NCI-H526 (cell line): ENCODE measurements at places on chromosomes 6 and 20.

- DNase-seq = no peak
These were observed 26.0 kb downstream of the KLHL31 start for GRCh38 chr6:53639520-53639919.

- DNase-seq = no peak
These were observed 42.5 kb downstream of the DUSP22 start for GRCh38 chr6:334536-335510.

DNA sequence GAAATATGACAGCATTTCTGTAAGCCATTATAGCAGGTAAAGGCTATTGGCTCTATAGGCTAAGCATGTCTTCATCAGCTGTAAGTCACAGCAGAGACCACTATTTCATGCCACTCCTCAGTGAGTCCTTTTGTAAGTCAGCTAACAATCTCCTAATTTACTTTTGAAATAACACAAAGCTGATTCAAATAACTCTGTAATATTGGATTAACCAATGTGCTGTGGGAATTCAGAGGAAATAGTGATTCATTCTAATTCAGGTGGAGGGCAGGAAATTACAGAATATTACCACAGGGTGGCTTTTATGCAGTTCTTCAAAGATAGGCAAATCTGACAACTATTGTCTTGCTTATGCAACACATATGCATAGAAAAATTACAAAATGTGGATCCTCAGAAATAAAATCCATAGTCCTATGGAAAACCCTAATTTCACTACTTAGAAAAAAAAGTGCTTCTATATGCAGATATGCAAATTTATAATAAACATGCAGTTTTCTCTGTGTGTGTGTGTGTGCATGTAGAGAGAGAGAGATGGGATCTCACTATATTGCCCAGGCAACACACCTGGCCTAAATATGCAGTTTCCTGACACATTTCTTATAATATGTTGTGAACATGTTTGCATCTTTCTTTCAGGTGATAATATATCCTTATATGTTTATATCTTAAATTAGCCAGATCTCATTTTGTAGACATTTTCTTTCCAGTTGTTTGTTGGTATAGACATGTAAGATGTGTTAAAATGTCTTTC, 4.8 kb upstream of the SMIM28 start:
- DNase-seq = no peak

- DNase-seq = no peak
These were observed 32.9 kb downstream of the DCBLD1 start for GRCh38 chr6:117515326-117515725.

DNA sequence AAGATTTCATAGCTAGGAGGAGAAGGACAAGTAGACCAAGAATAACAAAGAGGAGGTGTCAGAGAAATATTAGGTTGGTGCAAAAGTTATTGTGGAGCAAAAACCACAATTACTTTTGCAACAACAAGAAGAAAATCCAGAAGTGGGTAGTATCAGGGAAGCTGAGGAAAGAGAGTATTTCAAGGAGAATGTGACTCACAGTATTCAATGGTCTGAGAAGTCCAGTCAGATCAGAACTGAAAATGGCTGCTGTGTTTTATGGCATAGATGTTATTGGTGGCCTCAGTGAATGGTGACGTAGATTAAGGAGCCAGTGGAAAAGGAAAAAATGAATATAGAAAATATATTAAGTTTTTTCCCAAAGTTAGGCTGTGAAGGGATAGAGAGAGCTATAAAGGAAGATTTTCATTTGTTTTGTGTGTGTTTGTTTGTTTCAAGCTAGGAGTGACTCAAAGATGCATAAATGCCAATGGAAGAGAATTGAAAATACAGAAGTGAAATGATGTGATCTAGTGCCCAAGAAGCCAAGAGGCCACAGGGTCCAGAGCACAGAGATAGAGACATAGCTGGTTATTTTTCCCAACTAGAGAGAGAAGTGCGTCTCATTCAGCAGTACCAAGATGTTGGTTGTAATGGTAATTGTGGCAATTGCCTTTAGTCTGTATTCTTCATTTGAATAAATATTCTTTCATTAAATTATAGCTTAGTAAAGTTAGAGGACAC, 112.8 kb downstream of the ADTRP start:
- DNase-seq = no peak

GRCh38 chr6:136646377-136646776, 96.2 kb upstream of the MAP7 start:
- no peak for DNase-seq

DNA sequence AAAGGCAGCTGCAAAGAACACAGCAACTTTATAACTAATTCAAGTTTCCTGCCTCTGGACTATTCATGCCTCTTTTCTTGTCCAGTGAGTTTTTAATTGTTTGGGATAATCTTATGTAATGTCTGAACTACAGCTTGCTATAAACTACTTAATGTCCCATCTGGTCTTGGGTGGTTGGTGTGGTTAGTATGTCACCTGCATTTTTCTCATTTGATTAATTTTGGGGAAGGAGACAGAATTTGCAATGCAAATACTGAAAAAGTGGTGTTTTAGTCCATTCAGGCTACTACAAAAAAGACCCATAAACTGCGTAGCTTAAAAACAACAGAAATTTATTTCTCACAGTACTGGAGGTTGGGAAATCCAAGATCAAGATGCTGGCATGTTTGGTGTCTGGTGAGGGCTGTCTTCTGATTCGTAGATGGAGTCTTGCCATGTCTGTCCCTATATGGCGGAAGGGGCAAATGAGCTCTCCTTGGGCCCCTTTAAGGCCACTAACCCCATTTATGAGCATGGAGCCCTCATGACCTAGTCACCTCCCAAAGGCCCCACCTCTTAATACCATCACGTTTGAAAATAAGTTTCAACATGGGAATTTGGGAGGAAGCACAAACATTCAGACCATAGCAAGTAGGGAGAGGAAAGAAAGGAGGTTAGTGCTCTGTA, 22.4 kb downstream of the RNF8 start:
- no peak for DNase-seq

DNA sequence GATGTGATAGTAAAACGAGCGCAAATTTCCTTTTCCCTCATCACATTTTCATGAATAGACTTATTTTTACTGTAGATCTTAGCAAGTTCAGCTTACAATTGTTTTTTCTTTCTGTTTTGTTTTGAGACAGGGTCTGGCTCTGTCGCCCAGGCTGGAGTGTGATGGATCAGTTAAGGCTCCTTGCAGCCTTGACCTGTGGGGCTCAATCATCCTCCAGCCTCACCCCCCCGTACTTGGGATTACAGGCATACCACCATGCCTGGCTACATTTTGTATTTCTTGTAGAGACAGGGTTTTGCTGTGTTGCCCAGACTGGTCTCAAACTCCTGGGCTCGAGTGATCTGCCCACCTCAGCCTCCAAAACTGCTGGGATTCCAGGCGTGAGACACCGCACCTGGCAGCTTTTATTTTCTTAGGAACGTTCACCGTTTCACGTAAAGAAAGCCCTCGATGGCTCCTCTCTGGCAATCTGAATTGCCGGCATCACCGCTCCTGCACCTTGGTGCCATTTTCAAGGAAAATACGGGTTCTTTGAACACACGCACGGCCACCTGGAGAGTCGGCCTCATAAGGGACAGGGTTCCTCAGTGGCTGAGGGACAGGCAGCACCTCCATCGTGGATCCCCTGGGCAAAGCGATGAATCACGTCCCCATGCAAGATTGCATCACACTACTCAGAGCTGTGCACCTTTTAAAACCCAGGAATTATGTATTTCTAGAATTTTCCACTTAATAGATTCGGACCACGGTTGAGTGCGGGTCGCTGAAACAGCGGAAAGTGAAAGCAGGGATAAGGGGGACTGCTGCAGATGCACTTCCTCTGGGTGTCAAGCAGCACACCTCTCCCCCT, 78.7 kb downstream of the IRF4 start:
- DNase-seq = no peak

- DNase-seq = peak; percentile 27
These were observed 1.4 kb downstream of the NFYA start for GRCh38 chr6:41073968-41074691.

DNA sequence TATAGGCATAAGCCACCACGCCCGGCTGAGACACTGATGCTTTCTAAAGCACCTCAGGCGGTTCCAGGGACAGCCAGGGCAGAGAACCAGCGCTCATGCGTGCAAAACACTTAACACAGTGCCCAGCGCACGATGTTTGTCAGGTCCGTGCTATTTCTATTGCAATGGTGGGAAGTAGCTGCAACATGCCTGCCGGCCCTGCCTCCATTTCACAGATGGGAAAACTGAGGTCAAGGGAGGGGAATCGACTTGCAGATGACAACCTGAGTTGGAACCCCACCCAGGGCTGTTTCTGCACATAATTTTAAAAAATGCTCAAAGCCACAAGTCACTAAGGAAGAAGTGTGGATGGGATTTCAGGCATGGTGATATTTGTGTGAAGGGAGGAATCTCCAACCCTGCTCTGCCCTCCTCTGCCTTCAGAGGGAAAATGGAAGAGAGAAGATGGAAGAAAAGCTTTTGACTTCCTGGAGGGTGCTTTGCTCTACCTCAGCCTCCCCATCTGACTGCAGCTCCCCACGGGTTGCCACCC, 39.9 kb downstream of the KIAA1755 start:
- no peak for DNase-seq

DNA sequence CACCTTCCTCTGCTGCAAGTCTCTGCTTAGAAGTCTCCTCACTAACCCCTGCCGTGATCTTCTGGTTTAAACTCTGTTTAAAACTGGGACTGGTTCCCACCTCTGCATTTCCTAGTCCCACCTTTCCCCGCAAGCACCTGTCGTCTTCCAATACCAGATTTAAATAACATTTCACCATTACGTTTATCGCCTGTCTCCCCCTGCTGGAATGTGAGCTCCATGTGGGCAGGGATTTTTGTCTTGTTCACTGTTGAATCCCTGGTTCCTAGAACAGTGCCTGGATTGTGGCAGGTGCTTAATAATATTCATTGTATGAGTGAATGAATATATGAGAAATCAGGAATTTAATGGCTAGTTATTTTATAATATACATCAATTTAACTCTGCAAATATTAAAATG, 2.7 kb downstream of the GUCA1A start:
- DNase-seq = no peak

DNA sequence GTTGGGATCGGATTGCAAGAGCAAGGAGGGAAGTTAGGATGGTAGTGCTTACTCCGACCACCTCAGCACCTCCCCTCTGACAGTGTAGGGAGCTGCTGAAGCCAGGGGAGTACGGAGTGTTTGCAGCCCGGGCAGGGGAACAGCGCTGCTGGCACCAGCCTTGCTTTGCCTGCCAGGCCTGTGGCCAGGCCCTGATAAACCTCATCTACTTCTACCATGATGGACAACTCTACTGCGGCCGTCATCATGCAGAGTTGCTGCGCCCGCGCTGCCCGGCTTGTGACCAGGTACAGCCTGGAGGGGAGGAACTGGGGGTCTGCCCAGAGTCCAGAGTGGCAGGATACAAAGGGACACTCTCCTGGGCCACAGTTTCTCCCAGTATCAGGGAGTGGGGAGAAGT, 2.2 kb upstream of the TOMM6 start:
- no peak for DNase-seq

- DNase-seq = no peak
These were observed 23.9 kb upstream of the PRL start for GRCh38 chr6:22320750-22321149.

DNA sequence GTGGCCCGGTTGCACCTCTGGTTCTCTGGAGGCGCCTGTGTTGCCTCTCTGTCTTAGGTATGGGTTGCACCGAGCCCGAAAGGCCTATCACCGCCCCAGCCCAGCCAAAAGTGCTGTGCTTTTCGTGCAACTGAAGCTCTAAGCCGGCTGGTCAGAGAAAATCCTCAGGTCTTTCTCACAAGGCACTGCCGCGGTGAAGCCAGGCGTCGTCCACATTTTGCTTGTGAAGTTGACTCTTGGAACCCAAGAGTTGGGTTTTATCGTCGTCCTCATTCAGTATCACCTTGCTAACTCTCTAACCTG, 726 bp upstream of the EMILIN3 start:
- DNase-seq = no peak
